Erythroblast (primary cell): ENCODE measurements at places on chromosomes 6 and 20.
A peak's percentile ranks its signal among the peaks of the same experiment; 100 is the strongest.

DNA sequence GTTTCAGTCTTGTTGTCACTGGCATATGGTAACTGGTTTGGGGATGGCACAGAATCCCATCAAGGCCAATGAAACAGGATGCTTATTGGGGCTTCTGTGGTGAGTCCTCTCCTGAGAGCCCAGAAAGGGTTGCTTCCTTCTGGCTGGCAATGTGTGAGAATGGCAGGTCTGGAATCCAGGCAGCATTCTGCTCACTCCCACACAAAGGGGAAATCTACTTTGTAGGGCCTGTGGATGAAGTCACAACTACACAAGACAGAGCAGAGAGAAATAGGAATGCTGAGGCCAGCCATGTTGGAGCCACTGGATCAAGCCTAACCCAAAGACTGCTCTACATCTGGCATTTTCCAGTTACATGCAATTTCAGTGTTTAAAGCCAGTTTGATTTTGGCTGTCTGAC, 15.7 kb downstream of the PLAGL2 start:
- no peak for DNase-seq

GRCh38 chr6:66568271-66568670, 861.2 kb upstream of the EYS start:
- no peak for DNase-seq

GRCh38 chr6:144310765-144311164, 25.6 kb downstream of the UTRN start:
- DNase-seq, result no peak

DNA sequence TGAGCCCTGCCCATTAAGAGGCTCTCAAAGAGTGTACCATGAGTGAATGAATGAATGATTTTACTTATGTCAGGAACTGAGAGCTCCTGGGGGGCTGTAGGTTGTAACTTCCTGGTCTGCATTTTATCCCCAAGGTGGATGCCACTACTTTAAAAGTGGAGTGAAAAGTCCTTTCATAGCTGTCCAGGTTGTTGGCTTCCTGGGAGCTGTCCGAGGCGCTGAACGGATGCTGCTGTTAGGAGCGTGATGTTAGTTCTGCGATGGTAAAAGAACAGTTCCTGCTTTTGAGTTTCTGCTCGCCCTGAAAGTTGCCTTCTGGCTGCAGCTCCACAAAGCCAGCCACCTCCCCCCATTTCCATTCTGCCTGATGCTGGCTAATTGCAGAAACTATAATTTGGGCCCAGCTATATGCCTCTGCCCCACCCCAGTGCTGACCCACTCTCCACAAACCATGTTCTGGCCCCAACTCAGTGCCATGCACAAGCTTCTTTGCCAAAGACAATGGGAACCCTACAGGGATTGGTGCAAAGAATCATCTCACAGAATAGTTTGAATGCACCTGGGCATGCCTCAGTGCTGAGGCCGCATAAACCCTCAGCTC, 330.9 kb upstream of the CDH4 start:
- no peak for DNase-seq

GRCh38 chr20:47338131-47338628, 18.3 kb downstream of the ZMYND8 start:
- no peak for DNase-seq

DNA sequence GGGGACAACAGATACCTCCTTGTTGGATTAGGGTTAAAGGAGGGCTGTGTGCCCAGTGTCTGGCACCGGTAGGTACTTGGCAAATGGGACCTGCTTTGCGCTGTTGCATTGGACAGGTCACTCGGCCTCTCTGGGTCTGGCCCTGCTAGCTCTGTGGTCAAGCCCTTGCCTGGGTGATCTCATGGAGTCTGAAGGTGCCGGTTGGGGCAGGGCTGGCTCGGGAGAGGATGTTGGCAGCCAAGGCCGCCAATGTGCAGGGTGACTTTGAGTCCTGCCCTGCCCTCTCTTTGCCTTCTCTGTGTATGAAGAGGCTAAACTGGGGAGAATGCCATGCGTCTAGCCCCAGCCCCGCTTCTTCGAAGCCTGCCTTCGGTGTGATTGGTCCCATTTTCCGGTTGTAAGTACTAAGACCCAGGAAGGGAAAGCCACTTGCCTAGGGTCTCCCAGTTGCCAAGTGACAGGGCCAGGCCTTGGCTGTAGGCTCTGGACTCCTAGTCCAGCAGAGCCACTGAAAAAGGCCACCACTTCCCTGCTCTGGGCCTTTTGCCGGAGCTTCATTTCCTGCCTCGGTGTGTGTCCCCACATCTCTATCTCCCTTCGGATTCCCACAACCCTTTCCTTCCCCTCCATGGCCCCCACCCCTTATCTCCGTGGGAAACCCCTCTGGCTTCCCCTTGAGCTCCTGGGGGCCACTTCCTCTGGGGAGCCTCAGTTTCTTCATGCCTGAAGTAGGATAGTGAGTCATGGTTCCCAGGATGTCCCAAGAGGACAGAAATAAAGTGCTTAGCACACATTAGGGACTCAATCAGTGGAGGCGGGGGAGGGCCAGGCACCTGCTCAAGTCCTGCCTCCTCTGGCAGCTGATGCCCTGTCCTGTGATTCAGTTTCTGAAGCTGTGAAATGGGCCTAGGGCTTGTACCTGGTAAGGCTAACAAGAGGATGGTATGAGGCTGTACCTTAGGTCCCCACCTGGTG, 3.9 kb downstream of the SRC start:
- no peak for DNase-seq

- no peak for DNase-seq
Measured at GRCh38 chr6:110933912-110934311, 24.6 kb upstream of the GTF3C6 start.

- DNase-seq, result peak; percentile 9
Measured at GRCh38 chr6:106510090-106510970, 119.0 kb downstream of the RTN4IP1 start.

- no peak for DNase-seq
Measured at GRCh38 chr20:53454675-53455276, 138.9 kb downstream of the ZNF217 start.

- no peak for DNase-seq
Measured at GRCh38 chr6:44539701-44540355, 152.3 kb downstream of the CDC5L start.

GRCh38 chr6:37115236-37115895, 54.6 kb upstream of the PIM1 start:
- DNase-seq, result no peak

- no peak for DNase-seq
Measured at GRCh38 chr6:36912030-36912454, 26.3 kb downstream of the C6orf89 start.

DNA sequence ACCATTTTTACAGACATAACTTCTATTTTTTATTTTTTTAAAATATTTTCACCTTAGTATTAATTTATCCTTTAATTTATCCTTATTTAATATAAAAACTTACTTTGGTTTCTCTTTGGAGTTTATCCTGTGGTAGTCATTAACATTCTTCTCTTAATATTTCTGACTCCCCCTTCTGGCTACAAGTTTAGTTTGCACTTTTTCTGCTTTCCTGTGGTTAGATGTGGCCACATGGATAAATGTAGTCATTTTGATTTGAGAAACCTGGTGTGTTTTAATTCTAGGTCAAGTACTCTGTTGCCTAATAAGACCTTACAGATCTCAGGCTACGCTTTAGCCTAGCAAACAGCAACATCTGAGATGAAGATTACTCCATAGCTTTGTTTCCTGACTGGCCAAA, 1187.5 kb downstream of the HACE1 start:
- no peak for DNase-seq

GRCh38 chr20:41229259-41229658, 88.3 kb downstream of the ZHX3 start:
- no peak for DNase-seq

DNA sequence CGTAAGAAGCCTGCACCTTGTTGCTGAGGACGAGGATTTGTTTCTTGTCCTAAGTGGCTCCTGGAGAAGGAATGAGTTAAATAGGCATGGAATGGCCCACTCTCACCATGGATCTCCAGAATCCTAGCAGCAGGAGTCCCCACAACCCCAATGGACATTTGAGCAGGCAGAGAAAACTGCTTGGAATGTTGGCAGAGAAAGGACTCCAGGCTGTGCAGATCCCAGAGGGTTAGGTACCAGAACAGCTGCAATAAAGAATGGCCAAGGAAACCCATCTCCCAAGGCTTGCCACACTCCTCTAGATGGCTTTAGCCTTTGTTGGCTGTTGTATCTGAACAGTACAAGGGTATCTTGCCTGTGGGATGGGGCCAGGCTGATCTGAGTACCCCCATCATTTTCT, 1415.7 kb upstream of the ADGRB3 start:
- no peak for DNase-seq

GRCh38 chr6:36000451-36000850, 24.0 kb downstream of the SLC26A8 start:
- DNase-seq, result no peak

DNA sequence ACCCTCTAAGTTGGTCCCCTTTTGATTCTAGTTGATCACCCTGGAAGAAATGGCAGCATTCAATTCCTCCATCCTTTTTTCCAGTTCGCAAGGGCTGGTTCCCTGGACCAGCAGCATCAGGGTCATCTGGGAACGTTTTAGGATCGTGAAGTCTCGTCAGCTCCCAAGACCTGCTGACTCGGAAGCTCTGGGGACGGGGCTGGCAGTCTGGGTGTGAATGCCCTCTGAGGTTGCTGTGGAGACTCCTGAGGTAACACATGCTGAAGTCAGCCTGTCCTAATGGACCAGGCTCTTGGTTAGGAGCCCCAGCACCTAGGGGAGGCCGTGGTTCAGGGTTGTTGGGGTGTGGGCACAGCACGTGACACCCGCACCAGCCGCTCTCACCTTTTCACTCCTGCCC, 164.1 kb downstream of the SYNDIG1 start:
- no peak for DNase-seq

DNA sequence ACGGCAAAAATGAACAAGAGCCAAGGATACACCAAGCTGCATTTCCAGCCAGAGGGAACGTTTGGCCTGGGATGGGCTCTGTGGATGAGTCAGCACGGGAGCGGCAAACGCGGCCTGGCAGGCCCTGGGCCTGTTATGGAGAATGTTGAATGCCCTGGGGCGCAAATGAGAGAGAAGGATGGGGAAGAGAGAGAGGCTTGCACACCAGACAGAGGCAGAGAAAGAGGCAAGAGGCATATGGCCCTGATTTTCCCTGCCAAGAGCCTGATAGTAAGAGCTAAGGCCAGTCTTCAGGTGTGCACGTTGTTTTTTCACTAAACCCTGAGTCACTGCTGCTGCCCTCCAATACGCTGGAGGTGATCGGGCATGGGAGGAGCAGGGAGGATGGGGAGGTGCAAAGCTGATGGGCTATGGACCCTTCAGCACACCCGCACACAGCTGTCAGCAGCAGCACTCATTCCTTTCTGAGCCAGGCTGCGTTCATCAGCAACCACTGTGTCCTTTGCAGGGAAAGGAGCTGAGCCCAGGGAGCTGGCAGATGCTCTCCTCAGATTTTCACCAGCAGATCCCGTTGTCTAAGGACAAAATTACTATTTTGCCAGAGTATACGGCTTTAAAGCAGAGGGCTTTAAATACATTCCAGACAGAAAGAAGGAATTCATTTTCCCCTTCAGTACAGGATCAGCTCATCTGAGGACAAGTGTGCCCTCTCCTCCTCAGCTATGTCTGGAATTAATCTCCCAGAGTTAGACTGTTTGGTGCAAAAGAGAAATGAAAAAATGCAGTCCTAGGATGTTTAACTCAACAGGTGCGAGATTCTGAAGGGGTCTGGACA, 61.7 kb upstream of the SLC22A23 start:
- DNase-seq, result no peak

DNA sequence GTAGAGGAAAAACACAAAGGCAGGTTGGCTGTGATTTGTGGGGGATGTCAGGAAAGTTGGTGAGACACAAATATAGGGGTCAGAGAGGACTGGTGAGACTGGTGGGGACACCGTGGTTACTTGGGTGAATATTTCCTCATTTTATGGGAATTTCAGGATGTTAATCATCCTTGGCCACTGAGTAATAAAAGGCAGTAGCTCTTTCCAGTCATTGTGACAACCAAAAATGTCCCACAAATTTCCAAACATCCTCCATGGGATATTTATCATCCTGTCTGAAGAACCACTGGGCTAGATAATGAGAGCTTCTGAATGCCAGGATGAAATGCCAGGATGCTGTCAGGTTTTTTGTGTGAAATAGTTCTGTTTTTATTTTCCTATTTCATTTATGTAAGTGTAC, 374.1 kb downstream of the CD109 start:
- no peak for DNase-seq

- no peak for DNase-seq
Measured at GRCh38 chr6:124148236-124148957, 344.7 kb downstream of the NKAIN2 start.

GRCh38 chr6:125618629-125619028, 130.8 kb upstream of the HEY2 start:
- no peak for DNase-seq

DNA sequence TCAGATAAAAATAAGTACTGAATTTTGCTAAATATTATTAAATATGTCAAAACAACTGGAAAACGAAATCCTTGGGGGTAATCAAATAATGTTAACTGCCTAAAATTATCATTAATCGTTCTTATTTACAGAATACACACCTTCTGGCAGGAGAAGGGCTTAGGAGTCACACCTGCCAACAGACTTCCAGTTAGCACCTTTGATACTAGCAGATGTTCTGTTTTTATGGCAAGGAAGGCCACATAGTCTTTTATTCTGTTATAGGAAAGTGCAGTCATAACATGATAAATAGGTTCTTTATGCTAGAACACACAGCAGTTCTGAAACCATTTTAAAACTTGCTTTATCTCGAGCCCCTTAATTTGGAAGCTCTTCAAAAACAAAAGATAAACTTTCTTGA, 464.1 kb downstream of the UTRN start:
- DNase-seq, result no peak

- no peak for DNase-seq
Measured at GRCh38 chr6:115885636-115886366, 174.9 kb downstream of the FRK start.

DNA sequence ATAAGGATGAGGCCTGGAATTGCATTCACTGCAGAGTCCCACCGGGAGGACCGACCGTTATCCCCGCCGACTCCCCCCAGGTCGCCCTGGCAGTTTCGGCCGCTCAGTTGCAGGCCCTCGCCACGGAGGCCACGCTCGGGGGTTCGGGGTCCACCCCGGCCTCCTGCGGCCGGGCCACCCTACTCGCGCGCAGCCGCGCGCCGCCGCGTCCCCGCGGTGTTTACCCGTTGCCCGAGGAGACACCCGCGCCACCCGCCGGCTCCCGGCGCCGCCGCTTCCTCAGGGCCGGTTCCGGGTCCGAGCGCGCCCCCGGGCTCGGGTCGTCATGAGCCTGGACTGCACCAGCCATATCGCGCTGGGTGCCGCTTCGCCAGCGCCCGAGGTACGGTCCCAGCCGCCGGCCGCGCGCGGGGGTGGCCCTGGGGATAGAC, at the start of gene CCDC170:
Gene CCDC170, plus strand, starts transcription at position 214 of the 431 bp plus-strand sequence. Its CDS starts 112 bp downstream, at position 326.
- no peak for DNase-seq
